RCC 7860 (cell line): ENCODE measurements at places on chromosomes 11 and 22.
A peak's percentile ranks its signal among the peaks of the same experiment; 100 is the strongest.

DNA sequence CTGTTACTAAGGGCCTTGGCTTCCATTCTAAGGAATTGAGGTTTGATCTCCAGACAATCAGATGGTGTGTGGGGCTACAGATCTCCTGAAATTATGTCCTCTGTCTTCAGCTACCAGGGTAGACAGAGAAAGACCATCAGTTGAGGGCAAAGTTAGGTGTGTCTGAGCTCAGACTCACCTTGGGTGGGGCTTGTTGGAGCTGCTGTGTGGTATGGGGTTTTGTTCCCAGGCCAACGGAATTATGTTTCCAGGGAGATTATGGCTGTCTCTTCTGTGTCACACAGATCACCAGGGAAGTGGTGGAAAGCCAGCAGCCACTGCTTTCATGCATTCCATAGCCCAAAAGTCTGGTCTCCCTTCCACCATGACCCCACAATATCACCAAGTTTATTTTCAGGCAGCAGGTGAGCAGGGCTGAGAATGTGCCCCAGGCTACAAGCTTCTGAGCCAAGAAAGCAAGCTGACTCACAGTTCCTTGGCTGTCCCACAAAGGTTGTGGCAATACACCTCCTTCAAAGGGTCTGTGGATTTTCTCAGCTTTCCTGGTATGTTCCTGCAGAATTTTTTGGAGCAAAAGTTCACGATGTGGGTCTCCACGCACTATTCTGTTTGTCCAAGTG lies 714.9 kb downstream of the LUZP2 start:
- DNase-seq = no peak

DNA sequence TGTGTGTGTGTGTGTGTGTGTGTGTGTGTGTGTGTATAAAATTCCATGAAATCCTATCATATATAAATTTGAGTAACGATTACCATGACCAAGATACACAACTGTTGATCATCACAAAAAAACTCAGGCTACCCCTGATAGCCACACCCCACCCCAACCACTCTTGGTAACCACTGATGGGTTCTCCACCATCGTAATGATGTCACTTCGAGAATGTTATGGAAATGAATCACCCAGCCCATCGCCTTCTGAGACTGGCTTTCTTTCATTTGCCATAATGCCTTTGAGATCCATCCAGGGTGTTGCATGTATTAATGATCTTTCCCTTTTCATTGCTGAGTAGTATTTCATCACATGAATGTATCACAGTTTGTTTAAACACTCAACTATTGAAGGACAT lies 496.0 kb downstream of the MIAT start:
- DNase-seq = no peak

GRCh38 chr11:132914600-132914999 lies 617.7 kb downstream of the OPCML start:
- DNase-seq = no peak

DNA sequence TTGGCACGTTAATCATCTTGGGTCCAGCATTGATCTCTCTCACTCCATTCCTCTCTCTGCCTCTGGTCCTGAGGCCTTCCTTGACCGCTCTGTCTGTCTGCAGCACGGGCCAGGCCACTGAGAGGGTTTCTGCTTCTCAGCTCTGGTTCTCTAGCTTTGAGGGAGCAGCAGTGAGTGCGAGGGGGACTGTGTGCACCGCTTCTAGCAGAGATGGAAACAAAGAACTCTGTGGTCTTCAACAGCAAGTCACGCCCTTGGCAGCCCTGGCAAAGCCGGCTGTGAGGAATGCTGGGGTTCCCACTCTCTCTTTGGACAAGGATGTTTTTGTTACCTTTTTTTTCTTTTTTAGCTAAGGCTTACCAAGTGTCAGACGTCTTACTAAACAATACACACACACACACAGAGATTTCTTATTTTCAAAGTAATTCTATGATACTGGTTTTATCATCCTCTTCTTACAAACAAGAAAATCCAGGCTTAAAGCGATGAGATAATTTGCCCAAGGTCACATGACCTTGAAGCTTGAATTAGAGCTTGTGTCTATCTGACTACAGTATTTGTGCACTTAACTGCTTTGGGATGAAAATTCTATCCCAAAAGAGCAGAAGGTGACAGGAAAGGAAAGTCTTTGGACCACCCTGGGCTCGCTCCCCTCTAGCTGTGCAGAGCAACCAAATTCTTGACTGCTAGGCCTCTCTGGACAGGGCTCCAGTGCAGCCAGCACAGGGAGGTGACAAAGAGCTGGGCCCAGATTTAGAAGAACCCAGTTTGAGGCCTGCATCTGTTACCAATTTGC lies 293.2 kb downstream of the NTM start:
- DNase-seq = no peak

DNA sequence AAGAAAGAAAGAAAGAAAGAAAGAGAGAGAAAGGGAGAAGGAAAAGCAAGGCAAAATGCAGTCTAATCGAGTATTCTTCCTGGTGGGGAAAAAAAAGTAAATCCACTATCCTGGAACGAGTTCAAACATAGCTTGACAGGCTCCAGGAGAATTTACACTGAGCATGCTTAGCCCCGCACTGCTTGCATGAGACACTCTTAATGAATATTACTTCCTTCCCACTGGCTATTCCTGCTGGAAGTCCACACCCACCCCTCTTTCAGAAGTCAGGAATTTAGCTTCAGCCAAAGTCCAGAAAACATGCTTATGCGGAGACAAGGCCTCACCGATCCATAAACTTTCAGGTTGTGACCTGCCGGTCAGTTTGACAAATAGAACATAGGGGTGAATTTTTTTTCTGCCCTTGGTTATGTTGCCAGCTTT lies 251.8 kb upstream of the BLID start:
- no peak for DNase-seq

- peak; percentile 84 for DNase-seq
These were observed 3.6 kb downstream of the BCL9L start for GRCh38 chr11:118921929-118922744.

- no peak for DNase-seq
These were observed 1.3 kb downstream of the PIK3C2A start for GRCh38 chr11:17206463-17206862.

DNA sequence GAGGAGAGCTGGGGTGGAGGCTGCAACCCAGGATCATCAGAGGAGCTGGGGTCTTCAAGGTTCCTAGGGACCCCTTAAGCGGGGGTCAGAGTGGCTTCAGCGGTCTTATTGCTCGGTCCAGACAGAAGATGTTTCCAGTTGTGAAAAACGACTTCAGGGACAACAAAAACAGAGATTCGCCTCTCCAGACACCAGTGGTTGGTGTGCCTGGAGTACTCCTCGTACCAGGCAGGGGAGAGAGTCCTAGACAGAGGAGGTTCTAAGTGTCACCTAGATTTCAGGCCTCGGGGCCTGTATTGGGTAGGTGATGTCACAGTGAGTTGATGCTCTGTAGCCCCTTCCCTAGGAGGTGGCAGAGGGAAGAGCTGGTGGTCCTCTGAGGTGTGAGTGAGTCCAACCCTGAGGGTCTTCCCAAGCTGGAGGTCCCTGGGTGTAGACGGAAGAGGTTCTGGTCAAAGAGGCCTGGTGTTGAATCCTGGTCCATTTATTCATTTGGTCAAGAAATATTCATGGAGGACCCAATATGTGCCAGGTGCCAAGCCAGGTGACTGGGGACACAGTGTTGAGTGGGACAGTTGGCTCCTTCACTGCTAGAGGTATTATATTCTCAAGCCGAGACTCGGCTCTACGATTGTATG lies 4.4 kb upstream of the IGLL5 start:
- DNase-seq = no peak

DNA sequence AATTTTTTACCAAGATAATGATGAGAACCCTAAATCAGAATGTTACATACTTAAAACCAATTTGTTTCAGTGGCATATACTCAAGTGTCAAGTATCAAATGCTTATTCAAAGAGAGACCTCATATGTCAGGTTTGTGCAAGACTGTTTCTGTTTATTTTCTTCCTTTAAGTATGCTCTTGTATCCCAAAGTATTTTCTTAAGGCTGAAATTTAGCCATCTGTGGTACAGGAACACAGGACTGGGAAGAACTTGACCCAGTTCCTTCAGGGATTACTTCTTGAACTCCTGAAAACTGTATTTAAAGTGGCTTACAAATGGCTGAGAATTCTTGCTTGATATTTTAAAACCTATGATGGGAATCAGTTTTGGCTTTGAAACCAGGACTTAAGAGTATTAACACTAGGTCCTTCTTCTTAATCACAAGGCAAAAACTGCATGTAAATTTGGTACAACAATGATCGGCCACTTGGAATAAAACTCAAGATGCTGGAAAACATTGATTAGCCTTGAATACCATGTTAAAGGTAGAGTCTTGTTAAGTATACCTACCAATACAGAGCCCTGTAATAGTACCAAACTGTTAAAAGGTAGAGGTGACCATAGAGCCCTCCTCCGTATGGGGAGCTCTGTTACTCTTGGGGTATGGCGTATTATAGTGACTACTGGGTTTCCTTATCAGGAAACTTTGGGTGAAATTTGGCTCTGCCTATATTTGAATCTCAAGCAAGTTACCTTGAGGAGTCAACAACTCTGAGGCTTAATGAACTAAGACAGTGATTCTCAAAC lies 95.9 kb downstream of the BLID start:
- no peak for DNase-seq

GRCh38 chr22:42604403-42604802 lies 10.3 kb downstream of the POLDIP3 start:
- DNase-seq = no peak

GRCh38 chr11:46978005-46978491 lies 41.5 kb downstream of the CSTPP1 start:
- no peak for DNase-seq

DNA sequence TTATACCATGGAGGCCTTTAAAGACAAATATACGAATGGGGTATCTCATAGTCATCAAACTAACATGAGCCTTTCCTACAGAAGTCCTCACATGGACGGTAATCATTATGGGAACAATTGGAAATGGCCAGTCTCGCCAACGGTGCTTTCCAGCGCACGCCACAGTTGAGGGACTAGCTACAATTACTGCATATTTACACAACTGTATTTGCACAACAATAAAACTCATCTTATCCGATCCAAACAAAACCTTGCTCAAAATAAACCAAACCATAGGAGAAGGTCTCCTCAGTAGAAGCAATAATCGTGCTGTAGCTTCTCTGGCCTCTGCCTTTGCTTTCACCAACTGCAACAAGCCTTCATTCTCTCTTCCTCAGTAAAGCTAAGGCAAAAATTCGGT lies 5.9 kb downstream of the CADM1 start:
- DNase-seq = no peak

DNA sequence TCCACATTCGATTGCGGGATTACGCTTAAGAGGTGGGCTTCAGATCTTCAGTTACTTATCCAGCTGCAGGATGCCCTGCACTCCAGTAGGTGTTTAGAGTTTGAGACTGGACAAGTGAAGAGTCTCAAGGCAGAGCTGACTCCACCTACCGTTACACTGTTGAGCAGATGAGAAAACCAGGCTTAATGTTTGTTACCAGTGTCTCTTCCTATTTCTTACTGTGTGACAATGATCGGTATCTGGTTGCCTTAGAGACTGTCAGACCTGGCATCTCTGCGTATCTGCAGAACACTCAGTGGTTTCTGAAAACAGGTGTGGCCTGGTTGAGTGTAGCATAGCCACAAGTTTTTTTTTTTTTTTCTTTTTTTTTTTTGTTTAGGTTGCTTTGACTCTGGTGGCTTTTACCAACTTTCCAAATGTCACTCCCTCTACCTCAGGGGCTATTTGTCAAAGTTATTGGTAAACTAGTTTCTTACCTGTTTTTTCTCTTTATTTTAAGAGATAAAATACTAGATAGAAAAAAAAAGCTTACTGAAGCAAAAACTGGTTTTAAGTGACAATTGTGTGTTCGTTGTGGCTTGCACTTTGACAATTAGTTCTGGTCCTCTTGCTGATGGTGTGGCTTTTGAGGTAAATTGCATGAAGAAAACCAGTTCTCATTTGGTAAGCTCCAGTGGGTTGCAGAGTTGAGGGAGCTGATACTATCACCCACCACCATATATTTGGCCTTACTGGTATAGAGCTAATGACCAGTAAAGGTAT lies 284.8 kb downstream of the ETS1 start:
- DNase-seq = no peak

DNA sequence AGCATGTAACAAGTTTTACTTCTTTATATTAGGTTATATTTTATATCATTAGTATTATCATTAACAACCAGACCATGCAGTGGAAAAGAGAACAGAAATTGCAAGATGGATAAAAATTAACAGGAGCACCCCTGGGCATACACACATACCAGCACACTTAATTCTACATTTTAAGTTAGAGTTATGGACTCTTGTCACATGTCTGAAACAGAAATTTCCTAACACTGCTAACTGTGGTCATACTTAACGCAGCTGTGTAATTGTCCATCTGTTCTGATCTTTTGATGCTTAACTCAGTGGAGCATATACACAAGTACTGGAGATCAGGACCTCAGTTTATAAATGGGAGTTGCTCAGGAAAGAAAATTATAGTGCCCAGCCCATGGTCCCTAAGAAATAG lies 358 bp downstream of the OR52H1 start:
- no peak for DNase-seq

- DNase-seq = no peak
These were observed 4.8 kb downstream of the SPATA19 start for GRCh38 chr11:133840479-133840941.

DNA sequence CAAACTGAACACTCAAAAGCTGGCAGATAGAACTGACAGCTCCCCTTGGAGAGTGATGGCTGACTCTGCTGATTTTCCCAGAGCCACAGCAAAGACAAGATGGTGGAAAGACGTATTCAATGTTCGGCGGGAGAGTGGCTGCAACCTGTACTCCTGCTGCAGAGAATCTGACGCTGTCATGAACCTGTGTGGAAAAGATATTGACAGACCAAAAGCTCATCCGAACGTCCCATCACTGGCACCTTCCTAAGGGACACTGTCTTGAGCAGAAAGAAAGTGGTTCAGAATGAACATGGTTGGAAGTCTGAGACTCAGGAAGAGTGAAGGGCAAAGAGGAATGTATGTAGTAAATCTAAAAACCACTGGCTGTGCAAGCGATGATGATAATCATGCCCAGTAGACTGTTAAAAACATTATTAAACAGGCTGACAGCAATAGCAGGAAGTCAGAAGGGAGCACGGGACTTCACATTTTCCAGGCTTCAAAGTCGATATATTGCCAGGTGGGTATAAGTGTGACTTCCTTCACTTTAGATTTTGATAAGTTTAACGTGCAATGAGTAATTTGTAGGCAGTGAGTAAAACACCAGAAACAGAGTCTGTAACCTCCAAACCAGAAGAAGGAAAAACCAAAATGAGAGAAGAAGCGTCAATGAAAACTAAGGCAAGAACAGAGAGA lies 6.2 kb upstream of the IL17REL start:
- no peak for DNase-seq
